ENCODE measurements at places on chromosomes 2 and 18.

DNA sequence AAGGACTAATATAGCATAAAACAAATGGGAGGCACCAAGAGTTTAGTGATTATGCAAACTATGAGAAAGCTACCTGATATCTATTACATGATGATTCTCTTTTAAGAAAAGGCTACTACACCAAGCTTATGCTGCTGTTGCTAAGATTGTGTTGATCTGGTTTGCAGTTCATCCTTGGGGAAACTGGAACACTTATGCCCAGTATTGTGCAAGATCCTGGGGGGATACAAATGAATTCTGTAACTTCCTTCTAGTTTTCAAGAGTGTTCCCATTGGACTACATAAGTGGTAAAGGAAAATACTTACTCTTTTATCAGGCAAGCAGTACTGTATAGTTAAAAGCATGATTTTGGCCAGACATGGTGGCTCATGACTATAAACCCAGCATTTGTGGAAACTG, 3.1 kb upstream of the NMI start:
- DNase-seq, result no peak

DNA sequence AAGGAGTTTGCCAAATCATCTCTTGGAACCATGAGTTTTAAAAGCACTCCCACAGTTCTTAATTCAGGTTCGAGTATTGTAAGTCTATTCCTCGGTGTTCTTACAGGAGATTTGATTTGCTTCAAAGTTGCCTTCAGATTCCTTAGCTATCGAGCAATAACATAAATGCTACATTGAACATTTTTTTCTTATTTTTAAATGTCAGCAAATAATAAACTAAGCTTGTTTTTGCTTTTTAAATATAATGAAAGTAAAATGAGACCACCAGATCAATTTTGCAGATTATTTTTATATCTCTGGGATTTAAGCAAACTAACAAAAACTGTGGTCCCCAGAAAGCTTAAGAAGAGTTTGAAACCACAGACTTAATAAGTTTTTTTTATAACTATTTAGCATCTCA, 195.5 kb downstream of the LNPK start:
- no peak for DNase-seq

DNA sequence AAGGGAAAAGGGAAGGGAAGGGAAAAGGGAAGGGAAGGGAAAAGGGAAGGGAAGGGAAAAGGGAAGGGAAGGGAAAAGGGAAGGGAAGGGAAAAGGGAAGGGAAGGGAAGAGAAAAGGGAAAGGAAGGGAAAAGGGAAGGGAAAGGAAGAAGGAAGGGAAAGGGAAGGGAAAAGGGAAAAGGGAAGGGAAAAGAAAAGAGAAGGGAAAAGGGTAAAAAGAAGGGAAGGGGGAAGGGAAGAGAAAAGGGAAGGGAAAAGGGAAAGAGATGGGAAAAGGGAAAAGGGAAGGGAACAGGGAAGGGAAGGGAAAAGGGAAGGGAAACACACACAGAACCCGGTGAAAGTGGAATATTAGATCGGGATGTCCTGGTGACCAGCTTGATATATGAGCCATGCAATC, 40.8 kb downstream of the EIPR1 start:
- DNase-seq, result no peak

GRCh38 chr2:211067029-211067428, 510.6 kb downstream of the CPS1 start:
- DNase-seq, result no peak

DNA sequence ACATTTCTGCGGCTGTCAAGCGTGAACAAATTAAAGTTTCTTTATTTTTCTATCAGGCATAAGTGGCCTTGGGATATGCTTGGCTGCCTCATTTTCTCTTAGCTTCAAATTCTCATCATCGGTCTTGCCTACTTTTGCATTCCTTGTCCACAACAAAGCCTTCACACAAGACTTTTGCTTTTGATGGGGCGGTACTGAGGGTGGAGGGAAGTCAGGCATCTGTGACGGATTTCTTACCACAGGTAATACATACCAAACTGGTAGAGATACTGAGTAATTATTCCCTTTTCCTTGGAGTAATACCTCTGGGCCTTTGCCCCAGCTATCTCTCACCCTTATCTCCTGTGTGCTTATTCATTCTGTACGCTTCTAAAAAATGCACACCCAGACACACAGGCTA, 468.3 kb upstream of the RGPD4 start:
- no peak for DNase-seq

DNA sequence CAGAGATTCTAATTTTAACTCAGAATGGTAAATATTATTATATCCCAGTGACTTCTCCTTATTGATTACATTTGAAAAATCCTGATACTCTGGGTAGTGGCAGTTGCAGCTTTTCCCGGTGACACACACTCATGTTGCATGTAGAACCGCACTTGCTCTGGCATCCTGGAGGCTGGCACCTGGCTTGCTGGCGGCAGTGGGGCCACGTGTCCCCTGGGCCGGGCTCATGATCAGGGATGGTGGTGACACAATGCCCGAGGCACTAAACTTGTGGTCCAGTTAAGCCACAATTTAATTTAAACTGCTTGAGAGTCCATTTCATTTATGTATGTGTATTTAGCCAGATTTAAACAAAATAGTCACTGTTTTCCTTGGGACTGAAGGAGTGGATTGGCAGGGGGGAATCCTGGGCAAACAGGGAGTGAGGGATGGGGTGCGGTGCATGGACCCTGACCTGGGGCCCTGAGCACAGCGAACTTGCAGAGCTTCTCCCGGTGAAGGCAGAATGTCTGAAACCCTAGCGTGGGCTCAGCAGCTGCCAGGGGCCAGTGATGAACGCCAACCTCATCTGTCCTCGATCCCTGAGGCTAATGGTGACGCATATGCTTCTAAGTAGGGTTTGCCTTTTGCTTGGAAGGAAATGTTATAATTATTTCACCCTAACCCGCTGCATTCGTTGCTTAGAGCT, 50.0 kb downstream of the KCNG2 start:
- no peak for DNase-seq

GRCh38 chr18:80044072-80044471, 9.8 kb downstream of the RBFA start:
- DNase-seq, result no peak

DNA sequence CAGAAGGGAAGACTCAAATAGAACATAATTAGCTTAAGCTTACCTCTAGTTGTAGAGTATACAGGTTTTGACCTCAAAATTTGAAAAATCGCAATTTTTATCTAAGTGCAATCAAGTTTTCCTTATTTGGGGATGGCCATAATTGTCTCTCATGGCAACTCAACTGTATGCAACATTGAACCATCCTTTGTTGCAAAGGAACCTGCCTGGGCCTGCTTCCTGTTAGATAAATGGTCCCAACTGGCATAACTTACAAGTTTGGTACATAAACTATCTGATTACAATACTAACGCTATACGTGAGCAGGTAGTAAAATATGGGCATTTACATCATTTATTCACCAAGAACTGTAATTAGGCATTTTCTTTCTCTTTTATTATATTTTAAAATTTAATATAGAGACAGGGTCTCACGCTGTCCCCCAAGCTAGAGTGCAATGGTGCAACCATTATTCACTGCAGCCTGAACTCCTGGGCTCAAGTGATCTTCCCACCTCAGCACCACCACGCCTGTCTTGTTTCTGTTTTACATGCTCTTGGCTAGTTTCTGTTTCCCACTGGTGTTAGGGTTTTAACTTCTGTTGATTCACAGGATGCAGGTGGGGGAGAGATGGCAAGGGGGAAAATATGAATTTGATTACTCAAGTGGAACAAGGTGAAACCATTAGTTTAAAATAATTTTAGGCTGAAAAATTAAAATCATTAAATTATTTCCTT, 55.3 kb upstream of the B3GNT2 start:
- DNase-seq, result no peak

- DNase-seq, result no peak
Observed at GRCh38 chr2:131052741-131053263, 40.5 kb downstream of the FAM168B start.

- no peak for DNase-seq
Observed at GRCh38 chr2:128414946-128415778, 96.5 kb upstream of the HS6ST1 start.

GRCh38 chr2:146986161-146986560, 858.7 kb upstream of the ACVR2A start:
- DNase-seq, result no peak

DNA sequence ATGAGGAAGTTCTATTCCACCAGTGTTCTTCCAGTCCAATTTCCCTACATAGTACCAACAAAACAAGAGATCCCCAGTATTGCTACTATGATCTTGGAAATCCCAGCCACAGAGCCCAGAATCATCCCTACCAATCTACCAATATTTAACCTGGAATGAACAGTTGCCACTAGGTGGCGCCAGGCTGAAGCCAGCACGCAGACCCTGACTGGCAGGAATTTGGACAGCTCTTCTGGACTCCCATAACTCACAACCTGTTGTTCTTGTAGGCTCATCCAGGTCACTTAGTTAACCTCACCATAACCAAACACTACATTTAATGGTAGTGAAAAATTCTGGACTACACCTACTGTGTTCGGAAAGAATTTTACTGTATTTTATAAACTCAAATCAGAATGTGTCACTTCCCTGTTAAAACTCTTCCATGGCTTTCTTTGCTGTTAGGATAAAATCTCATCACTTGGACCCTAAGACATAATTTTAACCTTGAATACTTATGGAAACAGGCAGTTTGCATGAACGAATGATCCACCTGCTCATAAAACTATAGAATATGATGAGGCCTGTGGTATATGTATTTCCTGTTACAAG, 59.8 kb upstream of the SLC38A11 start:
- DNase-seq, result peak; percentile 69

- no peak for DNase-seq
Observed at GRCh38 chr18:41025666-41026065, 929.4 kb upstream of the PIK3C3 start.

- no peak for DNase-seq
Observed at GRCh38 chr2:85865539-85866164, 23.1 kb downstream of the ST3GAL5 start.

GRCh38 chr2:222355860-222356259, 57.1 kb upstream of the PAX3 start:
- no peak for DNase-seq

All from omental fat pad (tissue), 4 donors.